Hepatocyte (in vitro differentiated cells): ENCODE measurements at places on chromosomes 1 and 21.

DNA sequence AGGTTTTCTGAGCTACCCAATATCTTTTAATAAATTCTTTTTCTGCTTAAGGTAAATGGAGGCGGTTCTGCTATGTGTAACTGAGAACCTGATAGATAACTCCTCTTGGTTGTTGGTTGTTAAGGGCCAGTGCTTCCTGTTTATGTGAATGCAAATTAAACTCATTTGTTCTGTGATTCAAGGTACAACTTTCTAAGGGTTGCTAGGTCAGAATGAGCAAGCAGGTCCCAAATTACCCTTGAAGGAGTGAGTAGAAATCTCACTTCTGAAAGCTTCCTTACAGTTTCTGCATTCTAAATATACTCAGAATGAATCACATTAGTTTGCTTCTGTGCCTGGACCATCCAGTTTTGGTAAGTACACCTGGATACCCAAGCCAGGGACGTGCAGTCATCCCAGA lies 15.5 kb upstream of the FAM78B start:
- no peak for DNase-seq

GRCh38 chr1:19744886-19745285 lies 54.8 kb downstream of the TMCO4 start:
- no peak for DNase-seq

GRCh38 chr1:230085178-230085515 lies 18.1 kb downstream of the GALNT2 start:
- DNase-seq = no peak

DNA sequence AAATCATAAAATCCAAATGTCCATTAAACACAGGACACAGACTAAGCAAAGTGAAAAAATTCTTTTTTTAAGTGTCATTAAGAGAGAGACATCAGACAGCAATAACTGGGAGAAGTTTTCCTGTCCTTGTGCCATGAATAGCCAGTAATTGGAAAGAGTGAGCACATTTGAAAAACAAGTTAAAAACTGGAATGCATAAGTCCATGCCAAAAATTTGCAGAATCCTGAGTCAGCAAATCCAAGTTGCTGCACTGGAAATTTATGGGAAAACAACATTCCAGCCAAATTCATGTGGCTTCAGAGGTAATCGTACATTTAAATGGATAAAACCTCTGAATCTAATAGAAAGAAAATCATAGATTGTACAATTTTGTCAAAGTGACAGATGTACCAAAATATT lies 291.4 kb downstream of the LRRC40 start:
- DNase-seq = peak; percentile 12

GRCh38 chr1:28195780-28196179 lies 19.3 kb upstream of the PTAFR start:
- no peak for DNase-seq

- DNase-seq = no peak
These were observed 6.4 kb upstream of the SMPDL3B start for GRCh38 chr1:27928216-27928954.

DNA sequence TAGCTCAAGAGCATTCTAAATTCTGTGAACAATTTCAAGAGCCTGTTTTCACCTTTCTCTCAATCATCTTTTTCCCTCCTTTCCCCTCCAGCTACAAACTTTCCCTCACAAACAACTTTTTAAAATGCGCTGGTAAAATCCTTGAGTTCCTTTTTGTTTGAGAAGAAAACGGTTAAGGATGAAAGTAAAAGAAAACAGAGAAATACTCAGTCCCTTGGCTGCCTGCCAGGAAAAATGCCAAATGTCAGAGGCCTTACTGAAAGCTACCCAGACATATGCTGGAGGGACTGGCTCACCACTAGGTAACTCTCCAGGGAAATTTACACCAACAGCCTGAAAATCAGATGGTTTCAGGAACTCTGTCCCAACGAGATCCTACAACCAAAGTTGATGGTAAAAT lies 11.0 kb upstream of the SERBP1 start:
- peak; percentile 53 for DNase-seq

DNA sequence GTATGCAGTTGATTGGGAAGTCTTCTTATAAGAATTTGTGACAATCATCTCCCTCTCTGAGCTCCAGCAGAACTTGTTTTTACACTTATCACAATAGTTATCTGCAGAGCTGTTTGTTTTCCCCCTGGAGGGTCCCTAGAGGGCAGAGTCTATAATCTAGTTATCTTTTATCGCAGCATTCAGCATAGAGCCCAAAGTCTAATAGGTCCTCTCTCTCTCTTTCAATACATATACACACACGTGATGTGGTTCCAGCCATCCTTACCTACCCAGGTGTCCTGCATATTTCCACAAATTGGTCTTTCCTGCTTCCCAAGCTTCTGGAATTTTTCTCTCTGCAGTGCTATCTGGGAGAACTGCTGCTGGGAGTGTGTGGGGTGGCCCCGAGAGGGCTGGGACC lies 229.6 kb upstream of the KIAA0040 start:
- peak; percentile 30 for DNase-seq

DNA sequence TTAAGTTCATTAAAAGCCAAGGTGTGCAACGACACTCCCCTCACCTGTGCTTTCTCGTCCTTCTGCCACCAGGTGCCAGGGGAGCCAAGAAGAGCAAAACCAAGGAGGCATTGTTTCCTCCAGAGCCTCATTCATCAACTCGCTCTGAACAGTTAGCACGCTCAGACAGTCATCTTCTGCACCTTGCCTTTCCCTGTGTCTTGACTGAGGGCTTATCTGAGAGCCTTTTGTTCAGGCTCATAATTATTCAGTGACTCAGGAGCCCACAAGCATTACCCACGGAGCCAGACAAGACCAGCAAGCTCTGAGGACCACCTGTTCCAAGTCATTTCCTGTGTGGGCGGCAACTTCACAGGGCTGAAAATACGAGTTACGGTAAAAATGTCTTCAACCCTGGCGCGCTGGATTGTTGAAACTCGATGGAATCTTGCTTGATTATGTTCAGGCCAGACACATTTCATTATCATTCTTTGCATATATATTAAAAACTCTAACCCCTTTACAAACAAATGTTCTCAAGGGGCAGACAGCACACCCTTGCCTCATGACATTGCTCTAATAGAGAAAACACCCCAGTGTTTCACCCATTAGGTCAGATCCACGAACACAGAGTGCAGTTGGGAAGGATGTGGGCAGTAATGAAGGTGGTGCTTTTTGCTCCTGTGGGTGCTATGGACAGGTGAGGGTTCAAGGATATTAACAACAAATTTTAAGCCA lies 89.7 kb upstream of the RUNX1 start:
- DNase-seq = peak; percentile 17

DNA sequence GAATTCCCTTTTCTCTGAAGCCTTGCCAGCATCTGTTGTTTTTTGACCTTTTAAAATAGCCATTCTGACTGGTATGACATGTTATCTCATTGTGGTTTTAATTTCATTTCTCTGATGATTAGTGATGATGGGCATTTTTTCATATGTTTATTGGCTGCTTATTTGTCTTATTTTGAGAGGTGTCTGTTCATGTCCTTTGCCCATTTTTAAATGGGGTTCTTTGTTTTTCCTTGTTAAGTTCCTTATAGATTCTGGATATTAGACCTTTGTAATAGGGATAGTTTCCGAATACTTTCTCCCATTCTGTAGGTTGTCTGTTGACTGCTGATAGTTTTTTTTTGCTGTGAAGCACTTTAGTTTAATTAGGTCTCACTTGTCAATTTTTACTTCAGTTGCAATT lies 54.0 kb upstream of the C1orf185 start:
- DNase-seq = no peak

DNA sequence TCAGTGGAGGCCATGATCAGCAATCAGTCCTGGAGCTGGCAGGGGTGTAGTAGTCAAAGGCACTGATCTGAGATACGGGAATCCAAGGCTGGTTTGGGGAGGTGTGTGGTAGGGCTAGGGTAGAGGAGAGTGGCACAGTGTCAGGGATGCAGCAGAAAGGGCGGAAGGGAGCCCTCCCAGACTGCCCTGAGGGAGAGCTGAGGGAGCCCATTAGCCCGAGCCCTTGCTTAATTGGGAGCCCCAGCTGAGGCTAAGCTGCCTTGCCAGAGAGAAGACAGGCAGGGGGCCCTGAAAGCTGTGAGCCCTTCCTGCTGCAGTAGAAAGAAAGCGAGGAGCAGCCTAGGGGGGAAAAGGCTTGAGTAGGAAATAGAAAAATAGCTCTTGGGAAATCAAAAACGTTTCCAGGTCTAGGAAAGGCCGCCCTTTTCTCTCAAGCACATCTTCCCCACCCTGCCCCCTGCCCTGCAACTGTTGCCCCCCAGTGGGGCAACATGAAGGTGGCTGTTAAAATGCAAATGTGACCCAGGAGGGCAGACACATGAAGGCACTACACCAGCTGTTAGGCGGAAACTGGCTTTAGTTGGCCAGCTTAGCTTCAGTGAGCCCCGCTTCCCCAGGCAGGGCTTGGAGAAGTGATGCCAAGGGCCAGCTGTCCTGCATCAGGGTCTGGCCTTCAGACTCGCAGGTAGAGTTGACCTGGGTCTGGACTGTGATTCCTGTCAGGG lies 106.2 kb downstream of the UCK2 start:
- DNase-seq = no peak

DNA sequence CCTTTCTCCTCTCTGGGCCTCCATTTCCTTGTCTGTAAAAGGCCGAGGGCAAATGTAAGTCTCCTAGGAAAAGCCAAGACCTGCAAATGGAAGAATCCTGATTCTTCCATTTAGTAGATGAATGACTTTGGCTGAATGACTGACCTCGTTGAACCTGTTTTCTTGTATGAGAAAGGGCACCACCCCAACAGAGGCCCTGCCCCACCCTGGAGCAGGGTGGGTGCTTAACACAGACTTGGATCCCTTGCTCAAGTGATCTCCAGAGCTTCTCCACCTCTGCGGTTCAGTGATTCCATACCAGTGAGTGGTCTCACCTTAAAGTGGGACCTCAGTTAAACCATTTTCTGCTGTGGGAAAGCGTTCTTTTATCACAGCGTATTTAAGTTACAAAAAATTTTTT lies 39.0 kb upstream of the GUCA2B start:
- no peak for DNase-seq

DNA sequence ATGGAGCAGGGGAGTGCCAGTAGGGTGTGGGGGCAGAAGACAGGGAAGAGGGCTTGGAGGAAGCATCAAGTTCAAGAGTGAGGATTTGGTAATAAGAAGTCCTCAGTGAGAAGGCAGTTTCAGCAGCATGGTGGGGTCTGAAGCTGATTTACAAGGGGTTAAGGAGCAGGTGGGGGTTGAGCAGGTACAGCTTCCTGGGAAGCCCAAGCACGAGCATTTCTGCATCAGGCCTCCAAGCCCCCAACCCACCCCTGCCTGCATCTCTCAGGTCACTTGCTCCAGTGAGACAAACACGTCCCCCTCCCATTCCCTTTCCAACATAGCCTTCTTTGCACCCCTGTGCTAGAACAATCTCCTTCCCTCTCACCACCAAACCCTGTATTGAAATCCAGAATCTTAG lies 574.7 kb downstream of the MATN1 start:
- DNase-seq = no peak

DNA sequence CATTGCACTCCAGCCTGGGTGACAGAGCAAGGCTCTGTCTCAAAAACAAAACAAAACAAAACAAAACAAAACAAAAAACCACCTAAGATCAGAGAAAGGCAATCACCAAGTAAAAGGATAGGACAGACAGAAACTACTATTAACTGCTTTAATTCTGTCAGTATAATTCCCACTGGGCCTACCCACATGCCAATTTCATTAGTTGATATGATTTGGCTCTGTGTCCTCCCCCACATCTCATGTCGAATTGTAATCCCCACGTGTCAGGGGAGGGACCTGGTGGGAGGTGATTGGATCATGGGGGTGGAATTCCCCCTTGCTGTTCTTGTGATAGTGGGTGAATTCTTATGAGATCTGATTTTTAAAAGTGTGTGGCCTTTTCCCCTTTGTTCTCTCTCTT lies 27.2 kb upstream of the CAPZB start:
- no peak for DNase-seq
